ENCODE measurements at places on chromosomes 2 and 18.

DNA sequence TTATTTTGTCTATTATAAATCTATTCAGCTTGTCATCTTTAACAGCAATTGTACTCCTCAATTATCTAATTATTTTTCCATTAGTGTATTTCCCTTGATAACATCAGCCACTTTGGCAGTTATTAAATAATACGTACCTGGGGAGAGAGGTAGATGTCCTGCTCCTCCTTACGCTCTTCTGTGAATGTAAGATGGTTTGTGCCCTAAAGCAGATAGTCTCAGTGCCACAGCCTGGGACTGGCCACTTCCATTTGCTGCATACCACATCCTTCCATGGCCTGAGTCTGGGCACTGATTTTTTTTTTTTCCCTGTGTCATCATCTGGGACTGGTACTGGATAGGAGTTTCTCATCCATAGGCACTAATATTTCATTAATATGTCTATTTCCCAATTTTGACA lies 632.4 kb upstream of the LRRTM4 start:
- no peak for DNase-seq

GRCh38 chr2:202932425-202933138 lies 20.5 kb downstream of the CARF start:
- DNase-seq: no peak

DNA sequence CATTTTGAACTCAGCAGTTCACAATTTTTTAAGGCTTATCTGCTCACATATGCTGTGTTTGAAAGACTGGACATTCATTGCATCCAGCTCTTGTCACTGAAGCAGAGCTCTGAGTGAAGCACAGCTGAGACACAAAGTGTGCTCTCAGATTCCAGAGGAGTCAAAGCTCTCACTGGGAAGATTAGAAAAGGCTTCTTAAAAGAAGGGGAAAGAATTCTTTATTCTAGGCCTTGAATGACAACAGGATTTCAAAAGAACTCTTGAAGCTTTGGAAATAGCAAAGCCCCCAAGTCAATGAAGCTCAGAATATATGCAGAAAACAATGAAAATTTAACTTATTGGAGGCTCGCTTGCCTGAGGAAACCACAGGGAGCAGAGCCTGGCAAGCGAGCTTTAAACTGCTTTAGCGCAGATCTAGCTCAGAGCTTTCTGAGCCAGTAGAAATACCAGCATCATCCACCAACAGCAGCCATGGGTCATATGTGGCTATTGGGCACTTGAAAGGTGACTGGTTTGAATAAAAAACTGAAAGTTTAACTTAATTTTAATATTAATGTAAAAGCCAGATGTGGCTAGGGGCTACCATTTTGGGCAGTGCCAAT lies 369.7 kb downstream of the OSR1 start:
- no peak for DNase-seq

DNA sequence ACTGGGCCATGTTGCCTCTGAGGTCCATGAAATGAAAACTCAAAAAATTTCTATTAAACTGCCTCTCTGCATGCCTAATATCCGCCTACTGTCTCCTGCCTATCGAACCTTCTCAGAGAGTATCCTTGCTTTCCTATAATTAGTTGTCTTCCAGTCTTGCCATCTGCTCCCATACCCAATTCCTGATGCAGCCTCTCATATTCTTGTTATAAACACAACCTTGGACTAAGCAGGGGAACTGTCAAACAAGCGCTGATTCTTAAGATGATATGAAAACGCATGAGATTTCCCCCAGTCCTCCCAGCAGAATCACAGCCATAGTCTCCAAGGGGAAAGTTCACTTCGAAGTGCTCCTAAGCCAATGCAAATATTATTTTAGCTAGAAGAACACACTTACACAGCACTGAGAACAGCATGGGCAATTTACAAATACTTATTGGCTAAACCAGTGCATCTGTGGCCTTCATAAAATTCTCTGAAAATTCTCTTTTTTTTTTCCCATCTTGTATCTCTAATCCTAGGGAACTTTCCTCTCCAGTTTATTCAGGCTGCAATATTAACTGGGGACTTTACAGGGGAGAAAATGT lies 471.6 kb downstream of the MBD2 start:
- DNase-seq: no peak

DNA sequence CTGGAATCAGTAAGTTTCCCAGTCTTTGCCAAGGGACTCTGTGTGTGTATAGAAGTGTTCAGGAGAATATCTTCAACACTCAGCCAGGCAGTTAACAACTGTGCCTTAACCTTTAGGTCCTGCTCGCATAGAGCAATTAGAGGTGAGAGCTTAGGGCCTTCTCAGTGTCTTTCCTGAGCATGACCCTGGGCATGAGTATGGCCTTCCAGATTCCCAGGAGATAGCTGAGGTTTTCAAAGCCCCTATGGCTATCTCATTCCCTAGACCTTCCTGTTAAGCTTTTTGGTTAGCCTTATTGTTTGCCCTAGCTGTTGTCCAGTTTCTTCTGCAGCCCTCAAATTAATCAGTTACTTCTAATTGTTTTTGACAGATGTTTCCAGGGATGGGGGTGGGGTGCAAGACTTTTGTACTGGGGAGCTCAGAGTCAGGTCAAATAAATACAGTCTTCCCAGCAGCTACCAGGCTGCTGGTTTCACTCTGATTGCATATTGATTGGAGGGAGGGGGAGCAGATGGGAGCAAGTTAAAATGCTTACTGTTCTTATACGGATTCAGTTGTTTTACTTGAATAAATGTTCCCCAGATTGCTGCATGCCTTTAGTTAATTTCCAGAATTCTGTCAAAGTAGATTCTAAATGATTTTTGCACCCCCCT lies 23.1 kb downstream of the PDK1 start:
- DNase-seq: no peak

All from HepG2 (cell line).